ENCODE measurements at places on chromosomes 7 and 10.

GRCh38 chr10:28411648-28412047 is 108.8 kb upstream of the MPP7 start:
- no peak for DNase-seq

GRCh38 chr7:50212666-50213621 is 91.6 kb upstream of the IKZF1 start:
- DNase-seq, result no peak

DNA sequence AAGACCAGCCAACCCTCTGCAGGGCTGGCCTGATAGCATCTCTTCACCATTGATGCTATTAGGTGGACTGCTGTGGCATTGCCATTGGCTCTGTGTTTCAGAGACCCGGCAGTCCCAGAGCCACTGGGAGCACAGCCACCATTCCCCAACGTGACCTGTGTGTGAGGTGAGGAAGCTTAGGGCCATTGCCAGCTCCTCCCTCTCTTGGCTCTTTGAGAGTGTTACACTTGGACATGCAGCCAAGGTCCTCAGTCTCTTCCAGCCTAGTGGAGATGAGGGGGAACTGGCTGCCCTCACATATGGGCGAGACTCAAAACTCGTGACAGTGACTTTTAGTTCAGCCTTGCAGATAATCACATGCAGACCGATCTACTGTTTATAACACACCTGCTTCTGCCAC is 39.3 kb upstream of the HMX3 start:
- DNase-seq, result no peak

GRCh38 chr7:69677881-69678493 is 79.7 kb downstream of the AUTS2 start:
- no peak for DNase-seq

DNA sequence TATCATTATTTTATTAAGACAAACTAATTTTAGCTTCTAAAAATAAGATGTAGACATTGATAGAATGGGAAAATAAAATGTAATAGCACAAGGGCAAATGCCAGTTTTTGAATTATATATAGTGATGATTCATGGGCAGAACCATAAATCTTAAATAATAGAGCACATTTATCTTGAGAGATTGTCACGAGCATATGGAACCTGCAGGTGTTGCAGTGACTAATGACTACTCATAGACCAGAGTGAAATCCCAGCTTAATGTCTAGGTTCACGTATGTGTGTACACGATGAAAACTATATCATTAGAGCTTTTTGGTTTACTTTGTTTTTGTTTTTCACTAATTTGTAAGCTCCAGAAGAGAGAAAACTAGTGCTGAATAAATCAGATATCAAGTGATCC is 150.2 kb upstream of the CACNA2D1 start:
- DNase-seq, result no peak

DNA sequence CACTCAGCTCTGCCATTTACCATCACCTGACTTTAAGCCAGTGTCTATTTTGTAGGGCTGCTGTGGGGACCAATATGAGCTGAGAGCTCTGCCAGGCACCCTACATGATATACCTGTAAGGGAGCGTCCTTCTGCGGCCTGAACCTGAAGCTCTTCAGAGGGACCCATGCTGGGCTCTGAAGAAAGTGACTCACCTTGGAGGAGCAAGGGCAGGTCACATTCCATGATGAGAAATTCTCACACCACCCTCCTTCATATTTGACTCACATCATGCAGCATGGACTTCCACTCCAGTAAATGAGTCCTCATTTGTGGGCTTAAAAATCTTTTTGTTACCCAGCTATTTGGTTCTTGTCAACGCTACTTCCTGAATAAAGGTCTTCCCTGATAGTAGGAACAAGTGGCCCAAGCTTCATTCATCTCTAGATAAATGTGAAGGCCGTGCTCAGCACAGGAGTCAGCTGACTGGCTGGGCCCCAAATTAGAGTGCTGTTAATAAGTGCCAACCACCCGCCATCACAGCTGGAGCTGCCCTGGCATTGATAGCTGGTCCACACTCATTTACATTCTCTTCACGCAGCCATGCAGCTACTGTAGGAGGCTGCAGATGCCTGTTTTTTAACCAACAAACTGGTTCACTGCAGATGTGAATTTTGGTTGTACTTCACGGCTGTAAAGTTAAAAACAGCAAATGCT is 78.4 kb downstream of the RNF216 start:
- DNase-seq, result no peak

GRCh38 chr7:116984511-116984910 is 31.2 kb downstream of the ST7 start:
- no peak for DNase-seq

- peak; percentile 89 for DNase-seq
Observed at GRCh38 chr7:100827330-100828226, at the start of gene EPHB4. TSS of gene EPHB4 (minus strand) at chr7:100827523. CDS start at chr7:100827030, 493 bp downstream.

DNA sequence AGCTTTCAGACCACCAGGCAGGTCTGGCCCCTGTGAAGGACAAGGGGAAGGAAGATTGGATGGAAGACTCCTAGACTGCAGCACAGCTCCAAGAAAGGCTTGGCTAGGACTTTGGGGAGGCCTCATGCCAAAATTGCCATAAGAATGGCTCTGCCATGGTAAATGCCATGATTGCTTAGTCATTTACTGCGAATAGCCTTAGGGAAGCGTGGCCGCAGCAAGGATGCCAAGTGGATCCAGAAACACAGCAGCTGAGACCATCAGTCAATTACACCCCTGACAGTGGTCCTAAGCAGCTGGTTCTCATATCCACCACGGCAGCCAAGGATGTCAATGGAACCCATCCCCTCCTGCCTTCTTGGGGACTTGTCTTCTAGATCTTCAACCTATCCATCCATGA is 88.2 kb upstream of the AUTS2 start:
- DNase-seq, result peak; percentile 7

DNA sequence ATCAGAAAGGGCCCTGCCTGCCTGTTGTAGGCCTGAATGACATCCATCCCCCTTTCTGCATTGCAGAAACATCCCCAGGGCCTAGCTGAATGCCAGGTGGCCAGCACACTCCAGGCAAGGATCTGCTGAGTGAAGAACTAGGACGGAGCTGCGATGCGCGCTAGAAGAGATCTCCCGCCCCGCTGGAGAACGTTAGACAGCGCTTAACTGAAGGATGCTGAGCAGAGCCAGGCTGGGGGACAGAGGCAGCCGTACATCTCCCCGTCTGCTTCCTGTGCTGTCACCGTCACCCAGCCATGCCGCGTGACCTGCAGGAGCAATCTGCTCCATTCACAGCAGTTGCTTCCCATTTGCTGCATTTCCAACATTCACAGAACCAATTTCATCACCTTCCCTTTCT is 73.3 kb downstream of the FAM53B start:
- DNase-seq, result no peak

DNA sequence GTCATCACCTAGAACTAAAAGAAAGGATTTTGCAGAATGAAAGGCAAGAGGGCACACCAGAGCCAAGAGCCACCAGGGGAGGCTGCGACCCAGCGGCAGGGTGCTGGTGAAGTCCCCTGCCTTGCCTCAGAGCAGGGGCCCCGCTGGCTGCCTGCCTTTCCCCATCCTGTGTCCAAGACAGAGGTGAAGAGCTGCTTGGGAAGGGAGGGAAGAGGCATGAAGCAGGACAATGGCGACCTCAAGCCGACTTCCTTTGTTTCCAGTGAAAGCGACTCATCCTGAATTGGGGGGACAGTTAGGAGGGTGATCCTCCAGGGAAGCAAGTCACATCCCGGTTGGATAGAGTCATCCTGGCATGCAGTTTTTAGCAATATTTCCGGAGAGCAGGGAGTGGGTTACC is 255.5 kb upstream of the YAE1 start:
- DNase-seq, result no peak

DNA sequence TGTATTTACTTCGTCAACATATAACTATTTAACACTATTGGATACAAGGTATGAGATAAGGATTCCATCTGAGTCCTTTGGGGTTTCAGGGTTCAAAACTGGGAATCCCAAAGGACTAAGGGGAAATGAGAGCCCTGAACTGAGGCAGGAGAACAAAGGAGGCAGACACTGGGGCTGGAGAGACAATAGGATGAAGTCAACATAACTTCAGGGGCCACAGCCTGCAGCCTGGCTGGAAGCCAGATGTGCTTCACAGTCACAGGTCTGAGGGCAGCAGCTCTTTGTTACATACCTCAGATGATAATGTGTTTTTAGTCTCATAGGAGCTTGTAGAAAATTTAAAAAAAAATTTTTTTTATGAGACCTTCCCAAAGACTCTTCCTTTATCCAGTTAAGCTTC is 73.3 kb downstream of the NRF1 start:
- DNase-seq, result peak; percentile 33

DNA sequence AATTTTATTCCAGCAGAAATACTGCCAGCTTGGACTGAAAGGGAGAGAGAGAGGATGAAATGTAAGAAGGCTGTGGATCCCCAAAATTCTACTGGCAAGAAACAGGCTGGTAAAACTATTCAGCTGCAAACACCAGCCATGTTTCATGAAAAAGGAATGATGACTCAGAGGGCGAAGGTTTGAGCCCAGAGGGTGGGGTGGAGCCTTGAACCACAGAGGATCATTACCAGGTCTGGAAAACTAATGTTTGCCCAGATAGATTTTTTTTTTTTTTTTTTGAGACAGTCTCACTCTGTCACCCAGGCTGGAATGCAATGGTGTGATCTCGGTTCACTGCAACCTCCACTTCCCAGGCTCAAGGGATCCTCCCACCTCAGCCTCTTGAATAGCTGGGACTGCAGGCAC is 41.7 kb upstream of the NRF1 start:
- DNase-seq, result peak; percentile 77

DNA sequence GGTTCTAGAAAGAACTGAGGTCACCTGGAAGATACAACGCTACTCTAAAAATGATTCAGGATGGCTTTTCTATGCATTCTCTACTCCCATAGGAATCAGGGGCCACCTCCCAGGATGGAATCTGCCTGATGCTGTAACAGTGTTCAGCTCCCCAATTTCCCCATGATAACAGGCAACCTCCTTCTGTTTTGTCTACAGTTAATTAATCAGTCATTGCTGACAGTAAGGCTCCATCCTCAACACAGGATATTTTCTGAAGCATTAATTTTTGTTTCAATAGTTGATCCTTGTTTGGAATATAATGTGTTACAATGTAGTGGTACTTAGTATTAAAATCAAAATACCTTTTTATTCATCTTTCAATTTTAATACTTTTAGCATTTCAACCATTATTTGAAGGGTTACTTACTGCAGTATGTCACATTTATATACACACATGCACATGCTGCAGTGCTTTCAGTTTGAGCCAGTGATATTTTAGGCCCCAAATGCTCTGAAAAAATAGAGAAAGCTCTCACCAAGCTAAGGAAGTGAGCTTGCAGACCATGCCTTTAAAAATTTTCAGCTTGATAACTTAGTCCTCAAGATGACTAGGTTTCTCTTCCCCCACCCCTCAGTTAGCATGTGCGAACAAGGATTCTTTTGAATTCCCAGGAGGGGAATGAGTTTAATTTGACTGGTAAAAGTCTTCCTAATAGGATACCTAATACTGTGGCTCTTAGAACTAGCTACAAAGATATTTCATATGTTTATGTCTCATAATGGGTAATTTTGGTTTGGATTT is 592 bp upstream of the PIK3CG start:
- DNase-seq, result no peak

DNA sequence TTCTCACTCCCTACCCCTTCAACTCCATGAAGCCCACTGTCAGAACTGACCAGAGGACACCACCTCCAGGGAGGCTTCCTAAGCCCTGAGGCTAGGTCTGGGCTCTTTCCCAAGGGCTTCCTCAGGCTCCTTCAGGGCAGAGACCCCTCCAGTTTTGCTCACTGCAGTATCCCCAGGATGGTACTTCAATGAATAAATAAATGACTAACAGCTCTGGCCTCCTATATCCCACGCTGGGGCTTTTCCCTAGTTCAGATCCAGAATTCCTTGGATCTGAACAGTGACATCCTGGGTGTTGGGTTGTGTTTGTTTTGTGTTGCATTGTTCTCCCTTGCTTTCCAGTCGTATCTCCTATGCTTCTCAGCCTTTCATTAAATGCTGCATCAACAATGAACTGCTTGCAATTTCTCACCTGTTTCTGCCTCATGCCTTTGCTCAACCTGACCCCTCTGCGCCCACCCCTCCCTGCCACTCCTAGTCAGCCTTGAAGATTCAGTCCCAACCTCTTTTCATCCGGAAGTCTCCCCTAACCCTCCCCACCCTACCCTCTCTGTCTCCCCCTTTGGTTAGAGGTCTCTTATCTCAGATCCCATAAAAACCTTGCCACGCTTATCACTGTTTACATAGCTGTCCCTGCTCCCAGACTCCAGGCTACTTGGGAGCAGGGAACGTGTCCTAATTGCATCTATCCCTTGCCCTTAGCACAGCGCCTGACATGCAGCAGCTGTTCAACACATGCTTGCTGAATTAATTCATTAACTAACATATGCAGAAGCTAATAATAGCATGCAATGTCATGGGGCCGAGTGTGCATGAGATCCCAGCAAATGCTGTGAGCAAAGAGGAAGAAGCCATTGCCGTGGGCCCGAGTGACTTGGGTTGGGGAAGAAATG is 41.7 kb downstream of the PPP1R3C start:
- DNase-seq, result peak; percentile 87

- DNase-seq, result no peak
Observed at GRCh38 chr7:123802249-123802648, 42.7 kb upstream of the HYAL4 start.

- peak; percentile 15 for DNase-seq
Observed at GRCh38 chr10:103584216-103585010, 90.9 kb downstream of the NEURL1 start.

DNA sequence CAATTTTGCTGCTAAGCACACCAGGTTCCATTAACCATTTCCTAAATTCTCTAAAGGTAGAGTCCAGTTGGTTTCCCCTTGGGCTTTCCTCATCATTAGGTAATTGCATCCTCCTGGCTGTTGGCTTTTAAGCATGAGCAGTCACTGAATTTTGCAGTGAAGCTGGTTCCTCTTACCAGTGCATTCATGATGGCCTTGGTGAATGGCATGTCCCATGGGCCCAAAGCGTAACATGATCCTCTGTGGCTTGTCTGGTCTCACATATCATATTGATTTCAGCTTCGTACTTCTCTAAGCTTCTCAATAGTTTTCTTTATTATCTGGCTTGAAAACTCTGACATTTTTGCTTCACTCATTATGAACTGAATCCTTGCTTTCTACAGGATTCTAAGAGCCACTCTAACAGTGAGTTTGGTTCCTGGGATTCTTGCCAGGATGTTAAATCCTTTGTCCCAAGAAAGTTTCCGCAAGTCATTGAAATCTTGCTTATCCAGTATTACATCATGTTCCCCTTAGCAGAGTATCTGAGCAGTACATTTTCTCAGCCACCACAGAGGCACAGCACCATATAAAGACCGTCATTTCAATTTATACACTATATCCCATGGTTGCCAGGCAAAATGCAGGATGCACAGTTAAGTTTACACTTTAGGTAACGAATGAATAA is 134.2 kb downstream of the PTN start:
- DNase-seq, result peak; percentile 60

- DNase-seq, result peak; percentile 71
Observed at GRCh38 chr7:3282457-3282856, 18.6 kb upstream of the SDK1 start.

GRCh38 chr10:115092258-115092554 is 959 bp upstream of the ATRNL1 start:
- DNase-seq, result no peak
